ENCODE measurements at places on chromosomes 11 and 22.

DNA sequence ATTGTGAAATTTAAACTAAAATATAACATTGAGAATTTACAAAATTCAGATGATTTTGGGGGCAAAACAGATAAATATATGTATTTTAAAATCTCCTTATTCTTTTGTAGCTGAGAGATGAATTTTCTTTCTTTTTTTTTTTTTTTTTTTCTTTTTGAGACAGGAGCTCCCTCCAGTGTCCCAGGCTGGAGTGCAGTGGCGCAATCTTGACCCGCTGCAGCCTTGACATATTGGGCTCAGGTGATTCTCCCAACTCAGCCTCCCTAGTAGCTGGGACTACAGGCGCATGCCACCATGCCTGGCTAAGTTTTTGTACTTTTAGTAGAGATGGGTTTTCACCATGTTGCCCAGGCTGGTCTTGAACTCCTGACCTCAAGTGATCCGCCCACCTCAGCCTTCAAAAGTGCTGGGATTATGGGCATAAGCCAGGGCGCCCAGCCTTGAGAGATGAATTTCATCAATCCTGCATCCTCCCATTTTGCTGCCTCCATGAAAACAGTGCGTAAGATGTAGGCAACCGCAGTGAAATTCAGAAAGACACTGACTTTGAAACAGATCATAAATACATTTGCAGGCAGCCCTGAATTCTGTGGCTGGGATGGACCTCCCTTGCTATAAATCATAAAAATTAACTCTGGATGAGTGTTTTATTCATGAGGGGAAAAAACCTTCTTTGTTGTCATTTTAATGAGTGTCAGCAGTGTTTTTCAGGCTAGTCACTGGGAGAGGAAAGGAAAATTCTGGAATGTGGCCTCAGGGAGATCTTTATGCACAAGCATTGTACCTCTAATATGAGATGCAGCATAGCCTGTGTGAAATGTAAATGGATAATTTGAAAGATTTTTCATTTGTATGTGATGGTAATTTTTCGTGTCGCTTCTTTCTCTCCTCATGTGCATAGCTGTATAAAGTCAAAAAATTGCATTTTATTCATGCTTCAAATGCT lies 14.4 kb downstream of the ELMOD1 start:
- DNase-seq = no peak

- no peak for DNase-seq
Measured at GRCh38 chr11:64259533-64260067, 8.3 kb downstream of the PLCB3 start.

DNA sequence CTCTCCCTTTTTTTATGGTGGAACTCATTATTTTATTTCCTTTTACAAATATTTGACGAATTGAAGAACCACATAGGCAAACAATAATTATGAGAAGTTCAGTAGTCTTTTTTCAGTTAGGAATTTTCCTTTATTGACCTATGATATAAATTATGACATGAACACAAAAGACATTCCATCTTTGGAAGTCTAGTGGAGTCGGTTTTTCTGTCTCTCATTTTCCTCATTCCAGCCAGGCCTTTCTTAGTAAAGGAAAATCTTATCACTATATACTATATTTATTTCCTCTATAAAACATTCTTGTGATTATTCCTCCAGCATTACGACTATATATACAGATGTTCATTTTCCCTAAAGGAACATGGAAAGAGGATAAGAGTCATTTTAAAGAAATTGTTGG lies 1046.1 kb downstream of the DLG2 start:
- no peak for DNase-seq

DNA sequence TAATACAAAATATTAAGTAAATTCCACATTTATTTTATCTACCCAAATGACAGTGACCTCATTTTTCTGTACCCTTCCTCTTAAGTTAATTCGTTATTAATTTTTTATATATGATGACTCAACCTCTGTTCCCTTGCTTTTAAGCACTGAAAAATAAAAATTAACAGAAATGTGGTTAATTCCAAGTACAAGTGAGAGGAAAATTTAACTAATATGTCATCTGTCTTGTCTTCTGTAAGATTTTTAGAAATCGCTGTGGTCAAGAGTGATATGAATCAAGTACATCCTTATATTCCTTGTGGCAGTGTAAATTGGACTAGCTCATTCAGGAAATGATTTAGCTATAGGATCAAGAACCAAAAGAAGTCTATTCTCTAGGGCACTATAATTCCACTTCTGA lies 74.5 kb downstream of the PDHX start:
- no peak for DNase-seq

- no peak for DNase-seq
Measured at GRCh38 chr11:17640493-17641164, 78.7 kb upstream of the MYOD1 start.

DNA sequence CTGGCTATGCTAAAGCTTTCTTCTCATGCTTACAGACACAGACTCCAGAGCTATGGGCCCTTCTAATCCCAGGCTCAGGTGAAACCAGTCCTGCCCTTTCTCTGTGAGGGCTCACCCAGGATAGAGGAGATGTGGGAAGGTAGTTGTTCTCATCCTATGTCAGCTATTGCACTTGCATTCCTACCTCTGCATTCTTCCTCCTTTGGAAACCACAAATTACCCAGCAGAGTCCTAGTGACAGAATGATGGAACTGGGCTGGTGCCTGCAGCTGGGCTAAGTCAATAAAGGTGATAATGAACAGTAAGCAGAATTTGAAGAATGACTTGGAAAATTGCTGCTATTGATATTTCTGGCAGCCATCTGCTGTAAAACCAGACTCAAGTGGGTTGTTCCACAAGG lies 560.0 kb downstream of the TMEM135 start:
- no peak for DNase-seq

Data from stimulated activated CD8-positive, alpha-beta memory T cell treated with anti-CD3 and anti-CD28 coated beads, Interleukin-7, amount 100 ng/mL, for 1 hour (primary cell).